ENCODE measurements at places on chromosomes 11 and 22. TPM values are rescaled to one million over a fixed set of nuclear protein-coding genes. Genes with fewer than 3 reads are reported as not detected.

KAT5 gene
- total RNA-seq: 65.4 TPM

TCN2 gene
- 0.64 TPM for total RNA-seq

KCTD14 gene
- 0.50 TPM for total RNA-seq

MUC6 gene
- not detected for total RNA-seq

RASGRP2 gene
- total RNA-seq: 3.5 TPM

- no peak for DNase-seq
- H3K4me1 ChIP-seq: peaks cover 24% of the 10 kb centered on the region
- no peak overlapping the region for H3K27ac ChIP-seq
- no peaks in the 10 kb centered on the region for H3K36me3 ChIP-seq
Measured at GRCh38 chr11:102266099-102266498, 51.2 kb upstream of the BIRC3 start.

DNA sequence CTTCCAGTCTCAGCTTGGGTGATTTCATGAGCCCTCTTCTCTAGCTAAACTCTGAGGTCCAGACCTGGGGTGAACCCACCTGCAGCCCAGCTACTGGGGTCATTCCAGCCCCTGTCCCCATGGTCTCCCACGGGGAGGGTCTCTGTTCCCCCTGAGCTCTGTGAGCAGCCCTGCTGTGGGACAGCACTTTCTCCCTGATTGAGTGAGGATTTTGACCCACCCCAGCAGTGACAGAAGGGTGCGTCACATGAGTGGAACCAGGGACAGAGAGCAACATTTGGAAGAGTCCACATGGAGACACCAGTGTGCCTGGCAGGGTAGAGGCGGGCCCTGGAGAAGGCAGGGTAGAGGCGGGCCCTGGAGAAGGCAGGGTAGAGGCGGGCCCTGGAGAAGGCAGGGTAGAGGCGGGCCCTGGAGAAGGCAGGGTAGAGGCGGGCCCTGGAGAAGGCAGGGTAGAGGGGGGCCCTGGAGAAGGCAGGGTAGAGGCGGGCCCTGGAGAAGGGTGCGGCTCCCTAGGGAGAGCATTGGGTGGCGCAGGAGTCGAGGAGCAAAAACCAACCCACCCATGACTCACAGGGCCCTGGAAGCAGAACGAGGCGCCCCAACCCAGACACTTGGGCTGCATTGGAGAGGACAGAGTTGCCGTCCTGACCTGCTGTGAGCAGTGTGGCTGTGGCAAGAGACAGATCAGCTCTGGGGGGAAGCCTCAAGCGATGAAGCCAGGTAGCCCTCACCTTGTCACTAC is 227.7 kb upstream of the B3GAT1 start:
- H3K4me1 ChIP-seq: no peaks in the 10 kb centered on the region
- no peaks in the 10 kb centered on the region for H3K27me3 ChIP-seq
- no peak for DNase-seq
- H3K4me3 ChIP-seq: no peak overlapping the region
- no peaks in the 10 kb centered on the region for H3K36me3 ChIP-seq

DNA sequence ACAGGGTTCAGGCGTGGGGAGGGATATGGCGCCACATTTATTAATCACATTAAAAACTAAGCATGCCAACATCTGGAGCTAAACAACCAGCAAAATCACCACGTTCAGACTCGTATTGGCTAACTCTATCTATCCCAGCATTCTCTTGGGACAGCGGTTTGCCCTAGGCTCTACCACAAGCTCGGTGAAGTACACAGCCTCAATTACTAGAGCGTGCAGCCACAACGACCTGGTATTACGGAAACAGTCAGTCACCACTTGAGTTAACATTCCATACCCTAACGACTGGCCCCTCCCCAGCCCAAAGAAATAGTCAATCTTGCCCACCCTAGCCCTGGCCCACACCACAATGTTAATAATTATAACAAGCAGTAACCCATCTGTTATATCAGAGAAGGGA is 32.1 kb downstream of the APOL5 start:
- peaks cover 4% of the 10 kb centered on the region for H3K4me1 ChIP-seq
- no peaks in the 10 kb centered on the region for H3K36me3 ChIP-seq
- no peaks in the 10 kb centered on the region for H3K27me3 ChIP-seq
- H3K4me3 ChIP-seq: no peak overlapping the region
- H3K27ac ChIP-seq: no peak overlapping the region

DNA sequence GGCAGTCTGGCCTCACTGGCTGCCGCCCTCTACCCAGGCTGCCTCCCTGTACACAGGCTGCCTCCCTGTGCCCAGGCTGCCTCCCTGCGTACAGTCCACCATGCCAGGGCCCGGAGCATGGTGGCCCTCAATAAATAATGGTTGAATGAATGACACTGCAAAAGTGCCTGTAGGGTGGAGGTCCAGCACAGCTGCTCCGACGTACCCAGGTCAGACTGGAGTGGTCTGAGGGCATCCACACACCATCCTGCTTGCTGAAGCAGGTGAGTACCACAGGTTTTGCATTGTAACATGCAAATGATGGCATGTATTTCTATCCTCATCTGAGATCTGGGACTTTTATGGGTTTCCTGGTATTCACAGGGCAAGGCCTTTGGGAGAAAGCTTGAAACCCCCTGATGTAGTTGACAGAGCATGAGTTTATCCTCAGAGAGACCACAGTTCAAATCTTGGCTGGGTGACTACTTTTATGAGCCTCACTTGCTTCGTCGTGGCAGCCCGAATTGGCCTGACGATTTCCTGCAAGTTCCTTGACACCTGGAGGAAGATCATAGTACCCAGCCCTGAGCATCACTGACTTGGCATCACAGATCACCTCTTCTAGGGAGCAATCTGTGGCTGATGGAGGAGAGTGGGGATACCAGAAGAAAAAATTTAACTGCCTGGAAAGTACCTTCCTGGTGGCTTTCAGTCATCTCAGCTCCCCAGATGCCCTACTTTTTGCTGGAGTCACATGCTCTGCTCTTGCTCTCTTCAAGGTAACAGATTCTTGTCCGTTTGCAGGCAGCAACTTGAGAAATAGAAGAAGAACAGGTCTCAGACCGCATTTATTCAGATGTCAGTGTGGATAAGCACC is 16.0 kb upstream of the CYB5R3 start:
- no peaks in the 10 kb centered on the region for H3K36me3 ChIP-seq
- peaks cover 15% of the 10 kb centered on the region for H3K27me3 ChIP-seq
- no peak overlapping the region for H3K27ac ChIP-seq
- DNase-seq: no peak
- H3K4me1 ChIP-seq: peaks cover 1% of the 10 kb centered on the region

GRCh38 chr11:1889224-1889930 is 2.3 kb downstream of the PRR33 start:
- no peaks in the 10 kb centered on the region for H3K27me3 ChIP-seq
- peak overlapping the region; percentile 81 for H3K4me3 ChIP-seq
- H3K4me1 ChIP-seq: peaks cover 22% of the 10 kb centered on the region
- peak; percentile 81 for DNase-seq

Data from activated naive CD8-positive, alpha-beta T cell treated with anti-CD3 and anti-CD28 coated beads for 36 hours (primary cell).